Activated CD4-positive, alpha-beta T cell treated with anti-CD3 and anti-CD28 coated beads for 48 hours (primary cell): ENCODE measurements at places on chromosomes 11 and 22.

GRCh38 chr11:33674035-33674814 lies 26.4 kb downstream of the C11orf91 start:
- no peak for DNase-seq

- peak; percentile 0 for DNase-seq
These were observed 78.0 kb downstream of the MYEOV start for GRCh38 chr11:69371731-69372588.

- no peak for DNase-seq
These were observed 23.9 kb downstream of the TMEM123 start for GRCh38 chr11:102428696-102429095.

DNA sequence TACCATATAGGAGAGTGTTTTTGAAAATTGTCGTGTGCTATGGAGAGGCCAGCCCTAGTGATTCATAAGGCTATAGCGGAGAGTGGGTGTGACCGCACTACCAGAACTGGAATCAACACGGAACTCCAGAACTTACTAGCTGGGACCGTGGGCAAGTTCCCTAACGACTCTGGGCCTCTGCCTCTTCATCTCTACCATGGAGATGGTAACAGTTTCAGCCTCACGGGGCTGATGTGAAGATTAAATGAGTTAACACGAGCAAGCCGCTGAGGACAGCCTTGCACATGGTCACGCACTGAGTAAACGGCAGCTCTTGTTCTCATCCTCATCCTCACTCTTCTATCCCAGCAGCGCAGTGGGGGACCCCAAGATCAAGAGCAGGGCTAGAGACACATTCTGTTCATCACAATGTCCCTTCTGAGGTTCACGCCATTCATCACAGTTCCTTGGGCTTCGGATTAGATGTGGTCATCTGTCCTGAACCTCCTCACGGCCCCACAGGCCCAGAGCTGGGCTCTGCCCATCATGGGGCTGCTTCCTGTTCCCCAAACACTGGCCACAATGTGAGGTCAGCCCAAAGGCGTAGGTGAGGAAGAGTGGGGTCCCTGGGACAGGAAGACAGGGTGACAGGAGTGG lies 47.2 kb upstream of the CD5 start:
- DNase-seq = peak; percentile 70

- no peak for DNase-seq
These were observed 255.9 kb upstream of the POU2AF2 start for GRCh38 chr11:110989428-110990133.

DNA sequence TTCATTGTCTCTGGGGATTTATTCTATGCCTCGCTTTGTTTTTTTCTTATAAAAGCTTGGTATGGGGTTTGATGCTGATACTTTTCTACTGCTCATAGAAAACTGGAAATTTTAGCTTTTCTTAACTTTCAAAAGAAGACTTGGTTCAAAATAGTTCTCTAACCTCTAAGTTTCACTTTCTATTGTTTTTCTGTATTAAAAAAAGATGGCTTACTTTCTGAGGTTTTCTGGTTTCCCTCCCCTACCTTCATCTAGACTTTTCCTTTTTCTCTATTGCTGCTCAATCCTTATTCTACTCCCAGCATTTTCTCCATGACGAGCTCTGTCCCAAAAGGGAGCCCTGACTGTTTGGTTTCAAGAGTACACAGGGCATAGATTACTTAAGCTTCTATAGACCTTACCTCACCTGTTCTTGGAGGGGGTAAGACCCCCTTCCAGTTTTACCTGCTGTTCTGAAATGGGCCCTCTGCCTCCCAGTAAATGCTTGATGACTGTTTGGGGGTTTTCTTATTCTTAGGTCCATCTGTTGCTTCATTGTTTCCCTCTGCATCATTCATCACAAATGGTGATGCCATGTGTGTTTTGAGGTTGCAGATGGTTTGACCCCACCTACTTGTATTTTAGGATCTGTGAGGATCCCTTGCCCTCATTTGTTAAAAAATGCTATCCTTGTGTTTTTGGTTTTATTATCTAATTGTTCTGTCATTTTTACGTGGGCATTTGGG lies 29.5 kb downstream of the DNHD1 start:
- DNase-seq = no peak

DNA sequence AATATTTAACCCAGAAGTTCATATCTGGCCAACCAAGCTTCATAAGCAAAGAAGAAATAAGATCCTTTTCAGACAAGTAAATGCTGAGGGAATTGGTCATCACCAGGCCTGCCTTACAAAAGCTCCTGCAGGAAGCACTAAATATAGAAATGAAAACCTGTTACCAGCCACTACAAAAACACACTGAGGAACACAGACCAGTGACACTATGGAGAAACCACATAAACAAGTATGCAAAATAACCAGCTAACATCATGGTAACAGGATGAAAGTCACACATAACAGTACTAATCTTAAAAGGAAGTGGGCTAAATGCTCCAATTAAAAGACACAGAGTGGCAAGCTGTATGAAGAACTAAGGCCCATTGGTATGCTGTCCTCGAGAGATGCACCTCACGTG lies 311.4 kb downstream of the DYNC2H1 start:
- no peak for DNase-seq

- DNase-seq = no peak
These were observed 34.9 kb downstream of the TBC1D22A start for GRCh38 chr22:46797355-46797754.

GRCh38 chr11:101807531-101807930 lies 107.3 kb upstream of the CEP126 start:
- DNase-seq = no peak

DNA sequence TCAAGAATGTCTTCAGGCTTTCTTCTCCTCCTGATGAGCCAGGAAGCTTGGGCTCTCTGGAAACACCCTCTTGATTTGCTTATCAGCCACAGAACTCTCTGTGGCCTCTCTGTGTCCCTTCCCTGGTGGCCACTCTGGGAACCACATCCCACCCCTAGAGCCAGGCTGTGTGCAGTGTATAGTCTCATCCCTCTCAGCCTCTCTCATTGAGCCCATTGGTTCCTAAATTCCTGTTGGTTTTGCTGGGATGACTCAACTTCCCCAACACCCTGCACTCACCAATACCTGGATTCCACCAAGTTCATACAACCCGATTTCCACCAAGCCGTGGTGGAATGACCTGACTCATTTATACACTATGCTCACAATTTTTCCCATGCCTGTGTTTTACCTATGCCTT lies 5.2 kb downstream of the IRAG1 start:
- peak; percentile 26 for DNase-seq

DNA sequence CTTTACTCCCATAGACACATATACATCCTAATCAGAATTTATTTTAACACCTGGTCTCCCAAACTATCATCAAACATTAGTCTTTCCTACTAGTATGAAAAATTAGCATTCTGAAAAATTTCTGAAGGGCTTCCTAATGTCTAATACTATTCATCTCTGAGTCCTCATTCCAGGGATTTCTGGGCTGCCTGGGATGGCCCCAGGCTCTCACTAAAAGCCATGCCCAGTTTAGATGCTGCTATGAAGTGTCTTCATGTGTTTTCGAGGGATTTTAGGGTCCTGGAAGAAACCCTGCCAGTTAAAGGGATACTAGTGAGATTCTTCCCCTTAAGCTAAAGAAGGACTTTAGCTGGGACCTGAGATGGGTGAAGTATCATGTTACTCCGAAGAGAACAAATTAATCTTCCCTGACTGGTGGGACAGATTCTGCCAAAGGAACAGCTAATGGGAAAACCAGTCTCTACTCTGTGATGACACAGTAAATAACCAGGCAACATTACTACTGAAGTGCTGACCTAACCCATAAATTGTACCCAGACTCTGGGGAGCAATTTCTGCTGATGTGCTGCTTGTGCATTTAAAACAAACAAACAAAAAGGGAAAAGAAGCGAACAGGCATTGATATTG lies 342.6 kb downstream of the SOX6 start:
- DNase-seq = no peak

- no peak for DNase-seq
These were observed 52.5 kb upstream of the SYN3 start for GRCh38 chr22:33110562-33111163.

- peak; percentile 65 for DNase-seq
These were observed 17.3 kb downstream of the APOL2 start for GRCh38 chr22:36221799-36222751.

- no peak for DNase-seq
These were observed 57.9 kb downstream of the GRAMD4 start for GRCh38 chr22:46678003-46678657.

DNA sequence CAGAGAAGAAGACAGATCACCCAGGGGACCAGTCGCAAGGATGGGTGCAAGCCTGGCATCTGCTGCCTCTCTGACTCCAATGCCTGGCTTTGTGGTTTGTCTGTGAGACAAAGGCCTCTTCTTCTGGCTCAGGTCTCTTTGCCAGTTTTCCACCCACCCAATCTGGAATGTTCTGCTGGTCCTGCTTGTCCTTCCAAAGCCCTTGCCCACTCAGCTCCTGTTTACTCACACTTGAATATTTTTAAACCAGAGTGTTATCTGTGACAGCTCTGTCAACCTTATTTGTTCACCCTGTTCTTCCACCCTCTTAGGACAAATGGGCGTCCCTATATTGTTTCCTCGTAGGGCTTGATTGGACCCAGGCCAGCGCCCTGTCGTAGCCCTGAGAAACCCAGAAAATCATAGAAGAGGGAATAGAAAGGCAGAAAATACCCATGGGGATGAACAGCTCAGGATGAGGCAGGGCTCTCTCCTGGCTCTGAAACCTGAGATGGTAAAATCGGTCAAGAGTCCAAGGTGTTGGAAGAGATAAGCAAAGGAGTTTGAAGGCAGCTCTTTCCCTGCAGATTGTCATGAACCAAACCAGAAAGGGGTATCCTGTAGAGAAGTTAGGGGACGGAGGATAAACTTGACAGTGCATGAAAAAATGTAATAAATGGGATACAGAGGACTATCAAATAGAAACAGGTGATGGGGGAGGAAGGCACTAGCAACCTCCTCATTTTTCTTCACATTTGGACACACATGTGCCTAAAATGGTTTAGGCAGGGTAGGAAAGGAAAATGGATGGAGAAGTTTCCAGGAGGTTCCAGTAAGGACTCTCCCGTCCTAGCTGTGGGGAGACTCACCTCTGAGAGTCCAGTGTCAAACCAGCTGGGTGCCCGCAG lies 651 bp downstream of the CRYAB start:
- no peak for DNase-seq

DNA sequence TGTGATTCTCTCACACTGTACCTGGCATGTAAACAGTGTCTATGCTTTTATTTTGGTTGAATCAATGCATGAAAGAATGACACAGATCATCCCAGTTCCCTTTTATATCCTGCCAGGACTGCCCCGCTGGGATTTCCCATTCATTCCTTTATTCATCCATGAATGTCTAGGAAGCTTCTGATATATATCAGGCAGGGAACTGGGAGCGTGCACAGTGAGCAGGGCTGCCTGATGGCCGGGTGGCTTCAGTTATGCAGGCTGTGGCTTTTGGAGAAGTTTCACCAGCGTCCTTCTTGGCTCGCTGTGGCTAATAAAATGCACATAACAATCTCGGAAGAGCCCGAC lies 789.0 kb downstream of the TBC1D22A start:
- DNase-seq = no peak

- DNase-seq = no peak
These were observed 4.0 kb downstream of the SCYL1 start for GRCh38 chr11:65528819-65529350.

- DNase-seq = no peak
These were observed 17.7 kb downstream of the GP1BB start for GRCh38 chr22:19741053-19741452.

DNA sequence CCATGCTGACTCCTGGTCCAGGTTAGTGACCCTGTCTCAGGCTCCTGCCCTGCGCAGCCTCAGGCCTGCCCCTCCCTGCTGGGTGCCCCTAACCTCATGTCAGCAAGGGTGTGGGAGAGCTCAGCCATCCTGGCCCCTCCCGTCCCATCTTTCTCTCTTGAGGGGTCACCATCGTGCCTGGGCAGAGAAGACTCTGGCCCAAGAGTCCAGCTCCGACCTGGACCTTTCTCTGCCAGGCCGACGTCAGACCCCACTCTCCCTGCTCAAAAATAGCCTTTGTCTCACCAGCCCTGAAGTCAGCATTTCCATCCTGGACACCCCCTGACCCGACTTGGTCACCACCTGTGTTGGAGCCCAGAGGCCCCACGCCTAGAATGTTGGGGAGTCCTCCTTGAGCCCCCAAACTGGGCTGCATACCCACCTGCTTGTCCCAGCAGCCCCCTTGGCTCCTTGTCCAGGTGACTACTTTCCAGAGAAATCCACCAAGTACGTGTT lies 4.9 kb downstream of the SCGB1C1 start:
- DNase-seq = peak; percentile 2

DNA sequence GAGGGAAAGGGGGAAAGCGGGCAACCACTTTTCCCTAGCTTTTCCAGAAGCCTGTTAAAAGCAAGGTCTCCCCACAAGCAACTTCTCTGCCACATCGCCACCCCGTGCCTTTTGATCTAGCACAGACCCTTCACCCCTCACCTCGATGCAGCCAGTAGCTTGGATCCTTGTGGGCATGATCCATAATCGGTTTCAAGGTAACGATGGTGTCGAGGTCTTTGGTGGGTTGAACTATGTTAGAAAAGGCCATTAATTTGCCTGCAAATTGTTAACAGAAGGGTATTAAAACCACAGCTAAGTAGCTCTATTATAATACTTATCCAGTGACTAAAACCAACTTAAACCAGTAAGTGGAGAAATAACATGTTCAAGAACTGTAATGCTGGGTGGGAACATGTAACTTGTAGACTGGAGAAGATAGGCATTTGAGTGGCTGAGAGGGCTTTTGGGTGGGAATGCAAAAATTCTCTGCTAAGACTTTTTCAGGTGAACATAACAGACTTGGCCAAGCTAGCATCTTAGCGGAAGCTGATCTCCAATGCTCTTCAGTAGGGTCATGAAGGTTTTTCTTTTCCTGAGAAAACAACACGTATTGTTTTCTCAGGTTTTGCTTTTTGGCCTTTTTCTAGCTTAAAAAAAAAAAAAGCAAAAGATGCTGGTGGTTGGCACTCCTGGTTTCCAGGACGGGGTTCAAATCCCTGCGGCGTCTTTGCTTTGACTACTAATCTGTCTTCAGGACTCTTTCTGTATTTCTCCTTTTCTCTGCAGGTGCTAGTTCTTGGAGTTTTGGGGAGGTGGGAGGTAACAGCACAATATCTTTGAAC lies 6.8 kb downstream of the MALAT1 start:
- DNase-seq = no peak

DNA sequence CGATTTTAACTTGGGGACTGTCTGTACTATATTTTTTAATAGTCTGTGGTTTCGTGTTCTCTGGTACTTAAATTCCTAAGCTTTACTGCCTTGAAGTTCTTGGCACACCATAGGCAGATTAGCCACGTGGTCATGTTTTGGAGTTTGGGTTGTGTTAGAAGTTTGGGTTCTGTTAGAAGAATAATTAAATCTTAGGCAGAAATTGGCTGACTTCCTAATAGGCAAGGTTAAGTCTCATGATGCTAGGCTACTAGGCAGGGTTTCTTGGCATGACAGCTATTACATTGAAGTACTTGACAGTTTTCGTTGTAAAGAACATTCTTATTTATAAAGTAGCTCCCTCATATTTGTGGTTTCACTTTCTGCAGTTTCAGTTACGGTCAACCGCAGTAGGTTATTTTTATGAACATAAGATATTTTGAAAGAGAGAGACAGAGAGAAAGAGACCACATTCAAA lies 30.0 kb upstream of the MMP7 start:
- DNase-seq = no peak

- DNase-seq = no peak
These were observed 5.5 kb downstream of the ACRV1 start for GRCh38 chr11:125675196-125675595.

GRCh38 chr22:27499121-27499520 lies 302.4 kb downstream of the MN1 start:
- DNase-seq = no peak
